ENCODE measurements at places on chromosomes 12 and 14. TPM values are rescaled to one million over a fixed set of nuclear protein-coding genes. Genes with fewer than 3 reads are reported as not detected.

DNA sequence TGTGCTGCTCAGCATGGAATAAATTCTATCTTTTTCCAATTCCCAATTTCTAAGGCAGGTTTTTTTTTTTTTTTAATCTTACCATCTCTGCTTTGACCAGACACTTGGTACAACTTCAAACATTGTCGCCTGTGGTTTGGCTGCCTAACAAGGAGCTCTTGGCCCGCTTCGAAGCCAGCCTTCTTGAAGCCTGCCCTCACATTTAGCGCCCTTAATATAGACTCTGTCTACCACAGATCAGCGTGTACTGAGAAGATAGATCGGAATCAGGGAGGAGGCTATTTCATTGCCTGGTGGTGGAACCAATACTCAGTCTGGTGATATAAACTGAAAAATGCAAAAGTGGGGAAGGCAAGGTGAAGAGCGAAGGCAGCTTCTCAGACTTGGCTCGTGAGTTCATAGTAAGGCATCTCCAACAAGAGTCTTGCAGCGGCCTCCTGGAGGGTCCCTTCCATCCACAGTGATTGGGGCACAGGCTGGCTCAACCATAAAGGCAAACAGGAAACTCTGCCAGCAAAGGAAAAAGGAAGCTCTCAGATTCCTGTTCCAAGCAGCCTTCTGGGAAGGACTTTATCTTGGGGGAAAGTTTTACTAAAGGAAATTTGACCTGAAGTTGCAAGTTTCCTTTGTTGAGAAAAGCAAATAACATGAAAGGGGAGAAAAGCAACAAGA, 103.2 kb upstream of the BCL2L14 start:
- DNase-seq, result no peak

CCND2 gene
- total RNA-seq, result 94.4 TPM

OR4L1 gene
- not detected for total RNA-seq

DNA sequence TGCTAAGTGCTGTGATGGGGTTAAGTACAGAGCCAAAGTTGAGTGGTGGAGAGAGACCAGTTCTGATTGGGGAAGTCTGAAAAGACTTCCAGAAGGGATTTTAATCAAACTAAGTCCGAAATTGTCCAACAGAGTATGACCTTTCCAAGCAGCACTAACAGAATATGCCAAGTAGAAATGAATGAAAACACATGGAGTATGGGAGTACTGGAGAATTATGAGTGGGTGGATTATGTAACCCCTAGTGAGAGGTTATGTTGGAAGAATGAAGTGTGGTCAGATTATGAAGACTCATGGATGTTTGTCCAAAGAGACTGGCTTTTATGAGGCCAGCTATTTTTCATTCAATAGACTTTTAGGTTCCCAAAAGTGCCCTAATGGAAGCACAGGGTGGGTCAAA, 94.0 kb upstream of the PLEKHA5 start:
- DNase-seq, result no peak

GRCh38 chr12:42385326-42385841, 59.4 kb downstream of the PPHLN1 start:
- DNase-seq, result no peak

GRCh38 chr12:131959116-131959515, 9.4 kb downstream of the EP400 start:
- DNase-seq, result no peak

- no peak for DNase-seq
Observed at GRCh38 chr12:22677781-22678574, 53.0 kb downstream of the ETNK1 start.

GRCh38 chr12:102061096-102061559, 663 bp downstream of the WASHC3 start:
- no peak for DNase-seq

DNA sequence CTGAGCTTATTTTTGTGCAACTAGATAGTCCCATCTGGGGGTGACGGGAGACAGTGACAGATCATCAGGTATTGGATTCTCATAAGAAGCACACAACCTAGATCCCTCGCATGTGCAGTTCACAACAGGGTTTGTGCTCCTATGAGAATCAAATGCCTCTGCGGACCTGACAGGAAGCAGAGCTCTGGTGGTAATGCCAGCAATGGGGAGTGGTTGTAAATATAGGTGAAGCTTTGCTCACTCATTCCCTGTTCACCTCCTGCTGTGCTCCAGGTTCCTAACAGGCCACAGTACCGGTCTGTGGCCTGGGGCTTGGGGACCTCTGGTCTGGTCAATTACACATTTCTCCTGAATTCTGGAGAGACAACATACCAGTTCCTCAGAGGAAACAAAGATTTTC, 39.0 kb downstream of the GABARAPL1 start:
- DNase-seq, result no peak

- DNase-seq, result peak; percentile 31
Observed at GRCh38 chr12:31005256-31005943, 68.3 kb upstream of the DDX11 start.

DNA sequence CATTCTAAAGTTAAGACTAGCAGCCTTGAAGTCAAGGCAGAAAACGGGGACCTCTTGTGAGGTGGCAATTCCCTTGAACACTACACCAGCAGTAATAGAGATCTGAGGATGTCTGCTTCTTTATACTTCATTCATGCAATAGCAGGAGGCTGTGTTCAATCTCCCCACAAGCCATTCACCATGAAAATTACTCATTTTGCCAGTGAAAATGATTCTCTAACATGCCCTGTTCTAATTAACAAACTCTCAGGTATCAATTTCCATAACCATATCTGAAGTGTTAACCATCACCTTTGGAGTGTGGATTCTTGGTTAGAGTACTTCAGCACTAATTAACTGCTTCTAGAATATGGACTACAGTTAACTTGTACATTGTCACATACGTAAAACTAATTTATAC, 3.4 kb upstream of the GLIPR1 start:
- DNase-seq, result no peak

TGFB3 gene
- 39.5 TPM for total RNA-seq

GRCh38 chr12:70059373-70059772, 183.9 kb upstream of the CNOT2 start:
- DNase-seq, result no peak

- DNase-seq, result no peak
Observed at GRCh38 chr12:28140404-28140803, 49.9 kb upstream of the CCDC91 start.

- DNase-seq, result no peak
Observed at GRCh38 chr14:61575126-61575525, 120.2 kb upstream of the HIF1A start.

DNA sequence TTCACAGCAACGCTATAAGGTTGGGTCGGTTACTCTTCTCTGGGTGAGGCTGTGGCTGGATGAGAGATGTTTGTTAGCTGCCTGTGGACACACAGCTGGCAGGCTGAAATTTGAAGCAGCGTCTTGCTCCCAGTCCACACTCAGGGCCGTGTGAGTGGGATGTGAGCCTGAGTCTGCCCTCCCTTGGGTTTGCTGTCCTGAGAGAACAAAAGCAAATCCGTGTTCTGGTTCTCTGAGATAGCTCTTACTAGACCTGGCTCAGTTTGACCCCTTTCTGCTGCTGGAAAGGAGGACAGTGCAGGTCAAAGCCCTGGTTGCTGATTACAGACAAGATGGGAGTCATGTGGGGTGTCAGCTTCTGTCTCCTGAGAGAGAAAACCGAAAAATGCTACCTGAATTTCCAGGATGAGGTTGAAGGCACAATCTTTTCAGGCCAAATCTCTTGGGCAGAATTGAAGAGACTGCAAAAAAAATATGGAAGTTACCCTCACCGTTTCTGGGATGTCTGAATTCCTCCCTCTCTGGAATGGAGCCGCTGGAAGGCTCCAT, 270.8 kb downstream of the ZFP36L1 start:
- DNase-seq, result peak; percentile 34

RNU7-1 gene
- total RNA-seq, result not detected

KRT74 gene
- total RNA-seq, result not detected

GRCh38 chr12:62899568-62900390, 35.2 kb downstream of the PPM1H start:
- no peak for DNase-seq

DNA sequence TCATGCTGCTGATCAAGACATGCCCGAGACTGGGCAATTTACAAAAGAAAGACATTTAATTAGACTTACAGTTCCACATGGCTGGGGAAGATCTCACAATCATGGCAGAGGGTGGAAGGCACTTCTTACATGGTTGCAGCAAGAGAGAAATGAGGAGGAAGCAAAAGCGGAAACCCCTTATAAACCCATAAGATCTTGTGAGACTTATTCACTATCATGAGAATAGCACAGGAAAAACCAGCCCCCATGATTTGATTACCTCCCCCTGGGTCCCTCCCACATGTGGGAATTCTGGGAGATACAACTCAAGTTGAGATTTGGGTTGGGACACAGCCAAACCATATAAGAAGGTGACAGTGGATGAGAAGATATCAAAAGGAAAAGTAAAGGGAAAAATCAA, 78.4 kb downstream of the CATSPERB start:
- no peak for DNase-seq

GRCh38 chr12:89484470-89484869, 40.1 kb downstream of the GALNT4 start:
- DNase-seq, result no peak

GRCh38 chr14:62329427-62329826, 567.2 kb downstream of the SNAPC1 start:
- no peak for DNase-seq

Measured in kidney (tissue), 22 donors.